Vagina (tissue), 2 donors: ENCODE measurements at places on chromosomes 1 and 21.

GRCh38 chr1:209755926-209756614 is at the start of gene TRAF3IP3:
TSS of gene TRAF3IP3 (plus strand) at chr1:209756053. CDS start at chr1:209760040, 3,987 bp downstream.
- no peak for DNase-seq

- no peak for DNase-seq
Observed at GRCh38 chr1:156922986-156923669, 2.7 kb downstream of the LRRC71 start.

DNA sequence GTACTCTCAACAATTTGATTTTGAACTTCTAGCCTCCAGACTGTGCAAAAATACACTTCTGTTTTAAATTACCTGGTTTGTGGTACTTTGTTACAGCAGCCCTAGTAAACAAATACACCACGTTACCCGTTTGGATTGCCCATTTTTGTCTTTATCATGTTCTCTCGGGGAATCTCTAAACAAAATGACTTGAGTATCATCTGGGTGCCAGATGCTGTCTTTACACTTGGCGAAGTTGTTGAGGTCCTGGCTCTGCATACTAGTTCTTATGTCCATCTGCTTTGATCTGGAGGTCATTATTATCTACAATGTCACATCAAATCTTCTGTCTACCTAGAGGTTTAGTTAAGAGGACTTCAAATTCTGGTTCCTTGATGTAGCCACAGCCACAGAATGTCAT is 142.4 kb upstream of the NRIP1 start:
- DNase-seq, result no peak

- no peak for DNase-seq
Observed at GRCh38 chr1:10980841-10981727, 31.4 kb upstream of the TARDBP start.

- DNase-seq, result no peak
Observed at GRCh38 chr1:84168783-84169182, 24.7 kb downstream of the PRKACB start.
